Hippocampal formation (tissue), 2 donors: ENCODE measurements at places on chromosomes 12 and 14.

DNA sequence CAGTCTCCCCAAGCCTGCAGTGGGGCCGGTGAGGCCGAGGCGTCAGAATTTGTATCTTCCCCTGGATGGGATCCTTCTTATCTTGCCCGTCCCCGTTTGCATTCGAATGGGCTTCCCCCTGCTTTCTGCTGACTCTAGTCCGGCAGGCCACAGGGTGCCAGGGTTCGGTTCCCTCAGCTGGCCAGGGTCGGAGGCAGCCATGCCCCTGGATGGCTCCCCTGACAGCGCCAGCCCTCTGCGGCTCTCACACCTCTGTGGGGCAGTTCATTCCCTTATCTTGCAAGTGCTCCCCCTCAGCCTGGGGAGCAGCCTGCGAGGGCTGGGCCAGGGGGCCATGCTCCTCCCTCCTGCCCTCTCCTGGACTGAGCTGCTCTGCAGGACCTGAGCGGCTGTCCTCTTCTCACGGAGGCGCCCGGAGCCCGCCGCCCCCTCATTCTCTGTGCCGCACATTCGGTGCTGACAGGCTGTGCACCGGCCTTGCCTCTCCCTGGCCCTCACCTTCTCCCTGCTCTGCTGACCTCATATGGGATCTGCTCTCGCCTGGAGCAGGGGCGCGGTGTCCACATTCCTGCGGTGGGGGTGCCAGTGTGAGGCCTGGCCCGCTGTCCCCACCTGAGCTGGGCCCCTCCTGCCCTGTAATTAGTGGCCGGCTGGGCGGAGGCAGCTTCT is 32.8 kb downstream of the KIF26A start:
- DNase-seq: no peak

DNA sequence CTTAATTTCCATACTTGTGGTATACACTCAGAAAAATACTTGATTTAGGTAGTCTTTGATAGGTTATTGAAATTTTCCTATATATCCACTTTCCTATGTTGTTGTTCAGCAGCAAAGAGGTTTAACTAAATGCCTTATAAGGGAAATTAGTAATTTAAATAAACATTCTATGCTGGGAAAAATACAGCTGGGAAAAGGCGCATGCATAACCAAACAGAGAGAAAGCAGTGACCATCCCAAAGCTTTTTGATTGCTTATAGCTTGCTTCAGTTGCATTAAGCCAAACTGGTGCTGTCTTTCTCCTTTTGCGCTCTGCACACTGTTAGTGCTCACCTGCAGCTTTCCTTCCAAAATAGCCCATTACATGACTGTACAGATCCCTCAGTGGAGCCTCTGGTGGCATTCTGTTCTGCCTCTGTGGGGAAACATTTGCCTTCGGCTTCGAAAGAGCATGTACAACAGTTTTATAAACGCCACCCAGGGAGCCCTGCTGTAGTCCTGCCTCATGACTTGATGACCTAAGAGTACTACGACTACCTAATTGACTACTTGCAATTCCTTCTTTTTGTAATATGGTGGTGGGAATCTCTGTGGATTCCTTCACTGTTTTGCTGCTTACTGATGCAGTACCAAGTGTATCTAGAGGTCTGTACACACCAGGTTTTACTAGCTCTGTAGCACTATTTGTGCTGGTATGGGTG is 120.8 kb downstream of the RALGAPA1 start:
- DNase-seq: no peak

- no peak for DNase-seq
Measured at GRCh38 chr12:120116441-120116791, at the start of gene RAB35. Gene RAB35 (minus strand): TSS chr12:120116753. CDS start chr12:120116650, 103 bp downstream.

- no peak for DNase-seq
Measured at GRCh38 chr12:132154341-132154761, 10.1 kb downstream of the NOC4L start.

- no peak for DNase-seq
Measured at GRCh38 chr14:54902143-54902520, 494 bp downstream of the GCH1 start.

DNA sequence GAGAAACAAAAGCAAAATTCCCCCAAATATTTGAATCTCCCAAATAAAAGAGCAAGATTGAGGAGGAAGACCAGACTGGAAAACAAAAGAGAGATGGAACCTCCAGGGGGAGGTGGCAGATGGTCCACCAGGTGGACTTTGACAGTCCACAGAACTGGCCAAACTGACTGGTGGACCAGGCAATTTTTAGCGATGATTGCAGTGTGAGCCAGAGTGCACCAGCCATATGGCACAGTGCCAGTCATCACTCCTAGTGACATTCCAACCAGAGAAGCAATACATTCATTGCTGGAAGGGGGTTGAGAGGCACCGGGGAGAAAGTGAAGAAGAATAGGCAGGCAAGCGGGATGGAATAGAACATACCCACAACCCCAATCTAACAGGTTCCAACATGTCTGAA is 182.9 kb downstream of the EXOC5 start:
- DNase-seq: no peak

GRCh38 chr14:50022661-50023060 is 93.7 kb downstream of the VCPKMT start:
- DNase-seq: no peak

DNA sequence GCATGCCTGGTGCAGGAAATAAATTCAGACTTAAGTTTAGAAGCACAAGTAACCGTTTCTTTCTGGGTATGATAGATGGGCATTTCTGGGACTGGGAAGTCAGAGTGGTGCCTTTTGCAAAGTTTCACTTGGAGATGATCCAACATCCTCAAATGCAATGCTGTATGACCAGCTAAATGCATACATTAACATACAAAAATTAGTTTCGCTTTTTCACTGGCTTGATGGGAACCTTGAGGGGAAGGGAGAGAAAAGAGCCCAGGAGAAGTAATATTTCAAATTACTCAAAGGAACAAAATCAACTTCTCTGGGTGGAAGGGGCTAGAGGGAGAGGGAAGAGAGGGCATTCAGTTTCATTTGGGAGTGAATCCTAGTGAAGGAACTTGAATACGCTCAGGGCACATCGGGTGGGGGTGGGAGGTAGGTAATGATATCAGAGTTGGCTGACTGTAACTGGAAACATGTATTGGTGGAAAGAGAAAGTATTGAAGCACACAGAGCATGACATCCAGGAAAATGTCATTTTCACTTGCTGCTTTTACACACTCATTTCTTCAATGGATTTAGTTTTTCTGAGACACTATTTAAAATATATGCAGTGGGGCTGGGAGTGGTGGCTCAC is 175.5 kb downstream of the PTPRO start:
- DNase-seq: no peak

- peak; percentile 8 for DNase-seq
Measured at GRCh38 chr12:49698619-49699545, 8.3 kb downstream of the FMNL3 start.

DNA sequence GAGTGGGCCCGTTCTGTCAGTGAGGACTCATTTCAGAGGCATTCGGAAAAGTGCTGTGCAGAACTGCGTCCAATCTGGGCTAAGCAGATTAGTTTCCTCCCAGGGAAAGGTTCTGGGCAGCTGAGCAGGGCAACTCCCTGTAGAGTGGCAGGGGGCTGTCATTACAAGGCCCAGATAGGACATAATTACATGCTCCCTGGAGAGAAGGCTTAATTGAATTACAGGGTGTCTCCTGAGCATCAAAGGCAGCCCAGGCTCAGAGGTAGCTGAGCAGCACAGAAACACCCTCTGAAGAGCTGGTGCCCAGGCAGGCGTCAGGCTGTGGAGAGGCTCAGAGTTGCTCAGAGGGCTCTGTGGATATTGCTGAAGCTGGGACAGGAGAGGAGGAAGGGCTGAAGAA is 36.0 kb downstream of the SLC8A3 start:
- DNase-seq: no peak

- no peak for DNase-seq
Measured at GRCh38 chr12:131348646-131349045, 362.2 kb upstream of the SFSWAP start.
